ENCODE measurements at places on chromosomes 2 and 18. TPM values are rescaled to one million over a fixed set of nuclear protein-coding genes. Genes with fewer than 3 reads are reported as not detected.

DNA sequence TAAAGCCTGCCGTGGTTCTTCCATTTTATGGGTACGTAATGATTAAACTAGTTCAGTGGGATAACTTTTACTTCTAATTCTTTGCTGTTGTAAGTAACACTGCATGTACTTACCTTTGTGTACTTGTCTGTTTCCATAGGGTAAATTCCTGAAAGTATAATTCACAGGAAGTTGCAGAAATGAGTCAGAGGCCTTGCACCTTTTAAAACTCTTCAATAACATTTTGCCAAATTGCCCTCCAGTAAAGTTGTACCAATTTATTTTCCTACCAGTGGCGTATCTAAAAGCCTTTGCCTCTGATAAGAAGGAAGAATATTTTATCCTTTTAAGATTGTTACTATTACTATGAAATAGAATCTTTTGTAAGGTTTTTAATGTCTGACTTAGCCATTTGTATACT is 65.1 kb downstream of the CAB39 start:
- no peaks in the 10 kb centered on the region for H3K27me3 ChIP-seq
- no peak overlapping the region for H3K4me3 ChIP-seq
- H3K36me3 ChIP-seq, result peaks cover 9% of the 10 kb centered on the region
- H3K4me1 ChIP-seq, result peaks cover 77% of the 10 kb centered on the region
- DNase-seq, result no peak
- no peak overlapping the region for H3K27ac ChIP-seq

DNA sequence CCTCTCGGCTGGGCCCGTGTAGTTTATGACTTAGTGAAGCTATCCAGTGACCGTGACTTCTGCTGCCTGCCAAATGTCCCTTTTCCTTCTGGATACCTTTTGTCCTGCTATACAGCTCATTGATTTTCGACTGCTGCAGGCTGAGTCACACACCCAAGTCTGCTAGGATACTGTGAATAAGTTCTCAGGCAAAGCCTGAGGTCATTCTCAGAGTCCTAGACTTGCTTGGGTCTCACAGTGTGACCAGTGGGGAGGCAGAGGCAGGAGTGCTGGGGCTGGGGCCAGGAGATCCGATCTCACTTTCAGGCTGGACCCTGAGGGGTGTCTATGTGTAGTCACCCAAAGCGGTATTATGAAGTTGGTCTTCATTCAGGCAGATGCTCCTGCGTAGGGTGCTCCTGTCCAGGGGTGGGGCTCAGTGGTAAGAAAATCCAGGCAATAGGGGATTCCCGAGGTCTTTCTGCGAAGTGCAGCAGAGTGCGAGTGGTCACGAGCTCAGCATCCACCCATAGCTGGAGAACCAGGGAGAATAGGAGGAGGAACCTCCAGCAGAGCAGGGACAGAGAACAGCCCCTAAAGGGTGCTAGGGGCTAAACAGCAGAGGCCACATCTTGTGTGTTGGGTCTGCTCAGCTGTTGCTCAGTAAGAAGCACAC is 268.6 kb upstream of the NCKAP5 start:
- no peak overlapping the region for H3K4me3 ChIP-seq
- no peaks in the 10 kb centered on the region for H3K36me3 ChIP-seq
- no peak for DNase-seq
- no peak overlapping the region for H3K27ac ChIP-seq

- H3K36me3 ChIP-seq, result no peaks in the 10 kb centered on the region
- DNase-seq, result no peak
- H3K27ac ChIP-seq, result no peak overlapping the region
- no peak overlapping the region for H3K4me3 ChIP-seq
- H3K27me3 ChIP-seq, result no peaks in the 10 kb centered on the region
Observed at GRCh38 chr18:59050661-59051057, 89.0 kb upstream of the SEC11C start.

- no peak overlapping the region for H3K4me3 ChIP-seq
- H3K27ac ChIP-seq, result no peak overlapping the region
- no peaks in the 10 kb centered on the region for H3K36me3 ChIP-seq
- DNase-seq, result no peak
- no peaks in the 10 kb centered on the region for H3K4me1 ChIP-seq
- no peaks in the 10 kb centered on the region for H3K27me3 ChIP-seq
Observed at GRCh38 chr2:224369028-224369632, 32.8 kb downstream of the FAM124B start.

Gene IL1F10
- not detected for total RNA-seq

Gene CFAP53
- total RNA-seq, result 0.53 TPM
